ENCODE measurements at places on chromosomes 5 and 9.

GRCh38 chr5:118796081-118796480 lies 192.3 kb downstream of the DTWD2 start:
- DNase-seq: no peak

GRCh38 chr5:124461941-124462340 lies 284.5 kb downstream of the ZNF608 start:
- no peak for DNase-seq

GRCh38 chr5:55176176-55176818 lies 3.3 kb upstream of the CDC20B start:
- DNase-seq: no peak

GRCh38 chr5:88782571-88782970 lies 100.4 kb downstream of the MEF2C start:
- no peak for DNase-seq

DNA sequence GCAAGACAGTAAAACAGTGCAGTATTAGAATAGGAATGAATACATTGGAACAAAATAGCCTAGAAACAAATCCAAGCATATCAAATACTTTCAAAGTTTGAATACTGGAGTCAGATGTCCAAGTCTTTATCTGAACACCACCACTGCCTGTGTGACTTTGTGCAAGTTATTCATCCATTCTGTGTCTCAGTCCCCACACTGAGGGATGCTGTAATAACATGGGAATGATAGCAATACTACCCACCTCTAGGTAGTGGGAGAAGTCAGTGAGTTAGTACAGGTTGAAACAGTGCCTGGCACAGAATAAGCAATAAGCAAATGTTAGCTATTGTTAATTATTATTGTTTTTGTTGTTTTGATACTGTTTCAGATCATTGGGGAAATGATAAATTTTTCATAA lies 130.9 kb downstream of the SUSD1 start:
- no peak for DNase-seq

DNA sequence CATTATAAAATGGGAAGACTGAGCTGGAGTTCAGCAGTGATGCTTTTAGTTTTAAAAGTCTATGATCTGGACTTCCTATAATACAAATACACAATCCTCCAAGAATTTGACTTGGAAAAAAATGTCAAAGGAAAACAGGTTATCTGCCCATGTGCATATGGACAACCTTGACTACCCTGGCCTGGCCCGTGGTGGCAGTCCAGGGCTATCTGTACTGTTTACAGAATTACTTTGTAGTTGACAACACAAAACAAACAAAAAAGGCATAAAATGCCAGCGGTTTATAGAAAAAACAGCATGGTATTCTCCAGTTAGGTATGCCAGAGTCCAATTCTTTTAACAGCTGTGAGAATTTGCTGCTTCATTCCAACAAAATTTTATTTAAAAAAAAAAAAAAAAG lies 17.3 kb downstream of the MOCS2 start:
- no peak for DNase-seq

GRCh38 chr5:172757394-172758010 lies 13.5 kb downstream of the DUSP1 start:
- no peak for DNase-seq

- peak; percentile 36 for DNase-seq
Observed at GRCh38 chr5:80399526-80400239, 8.2 kb upstream of the ZFYVE16 start.

DNA sequence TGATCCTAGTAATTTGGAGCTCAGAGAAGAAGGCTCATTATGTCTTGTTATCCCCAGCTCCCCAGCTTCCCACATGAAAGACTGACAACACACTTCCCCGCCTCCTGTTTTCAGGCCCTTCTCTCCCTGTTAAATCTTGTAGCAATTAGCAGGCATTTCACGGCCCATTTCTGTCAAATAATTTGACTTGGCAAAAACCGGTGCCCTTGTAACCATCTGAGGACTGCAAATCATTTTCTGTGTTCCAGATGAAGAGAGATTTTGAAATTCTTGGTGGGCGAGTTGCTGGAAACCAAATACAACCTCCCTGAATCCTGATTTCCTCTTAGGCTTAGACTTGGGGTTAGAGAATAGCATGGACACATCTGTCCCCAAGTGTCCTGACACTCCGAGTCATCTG lies 109.7 kb downstream of the MSX2 start:
- no peak for DNase-seq

- DNase-seq: no peak
Observed at GRCh38 chr5:151592855-151593408, 1.8 kb upstream of the FAT2 start.

DNA sequence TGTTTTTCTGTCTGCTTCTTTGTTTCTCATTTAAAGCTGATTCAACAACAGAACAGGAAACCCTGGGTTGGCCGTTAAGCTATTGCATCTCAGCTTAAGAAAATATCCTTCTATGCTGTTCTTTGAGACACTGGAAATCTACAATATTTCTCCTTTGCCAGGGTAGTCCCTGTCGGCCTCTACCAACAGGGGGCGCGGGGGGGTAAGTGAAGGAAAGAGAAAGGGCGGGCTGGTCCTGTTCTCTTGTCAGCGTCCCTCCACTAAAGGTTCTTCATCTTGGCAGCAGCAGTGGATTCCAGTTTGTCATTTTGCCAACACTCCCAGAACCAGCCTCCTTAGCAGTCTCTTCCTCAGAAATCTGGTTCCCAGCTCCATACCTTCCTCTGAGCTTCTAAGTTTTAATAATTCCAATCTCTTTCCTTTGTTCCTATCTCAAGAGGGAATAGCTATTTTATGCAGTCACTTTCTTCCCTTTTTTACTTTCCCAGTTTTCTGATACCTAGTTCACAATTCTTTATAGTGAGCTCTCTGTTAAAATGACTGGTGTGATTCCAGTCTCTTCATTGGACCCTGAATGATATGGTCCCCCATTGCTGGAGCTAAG lies 222.3 kb downstream of the GLIS3 start:
- DNase-seq: peak; percentile 76

- DNase-seq: no peak
Observed at GRCh38 chr9:93761822-93762221, 185.4 kb downstream of the PHF2 start.

DNA sequence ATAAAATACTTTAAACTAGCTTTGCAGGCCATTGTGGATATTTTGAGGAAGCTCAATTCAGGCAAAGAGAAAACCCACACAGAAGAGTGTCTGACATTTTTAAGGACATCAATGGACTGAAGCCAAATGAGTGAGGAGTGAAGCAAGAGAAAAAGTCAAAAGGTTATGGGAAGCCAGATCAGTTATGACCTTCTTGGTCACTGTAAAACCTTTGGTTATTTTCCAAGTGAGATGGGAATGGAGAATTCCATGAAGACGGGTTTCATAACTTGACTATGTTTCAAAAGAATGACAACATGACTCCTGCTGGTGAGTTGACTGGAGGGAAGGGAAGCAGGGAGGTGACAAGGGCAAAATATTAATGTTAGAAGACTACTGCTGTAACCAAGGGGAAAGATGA lies 585.2 kb downstream of the EFNA5 start:
- DNase-seq: no peak

DNA sequence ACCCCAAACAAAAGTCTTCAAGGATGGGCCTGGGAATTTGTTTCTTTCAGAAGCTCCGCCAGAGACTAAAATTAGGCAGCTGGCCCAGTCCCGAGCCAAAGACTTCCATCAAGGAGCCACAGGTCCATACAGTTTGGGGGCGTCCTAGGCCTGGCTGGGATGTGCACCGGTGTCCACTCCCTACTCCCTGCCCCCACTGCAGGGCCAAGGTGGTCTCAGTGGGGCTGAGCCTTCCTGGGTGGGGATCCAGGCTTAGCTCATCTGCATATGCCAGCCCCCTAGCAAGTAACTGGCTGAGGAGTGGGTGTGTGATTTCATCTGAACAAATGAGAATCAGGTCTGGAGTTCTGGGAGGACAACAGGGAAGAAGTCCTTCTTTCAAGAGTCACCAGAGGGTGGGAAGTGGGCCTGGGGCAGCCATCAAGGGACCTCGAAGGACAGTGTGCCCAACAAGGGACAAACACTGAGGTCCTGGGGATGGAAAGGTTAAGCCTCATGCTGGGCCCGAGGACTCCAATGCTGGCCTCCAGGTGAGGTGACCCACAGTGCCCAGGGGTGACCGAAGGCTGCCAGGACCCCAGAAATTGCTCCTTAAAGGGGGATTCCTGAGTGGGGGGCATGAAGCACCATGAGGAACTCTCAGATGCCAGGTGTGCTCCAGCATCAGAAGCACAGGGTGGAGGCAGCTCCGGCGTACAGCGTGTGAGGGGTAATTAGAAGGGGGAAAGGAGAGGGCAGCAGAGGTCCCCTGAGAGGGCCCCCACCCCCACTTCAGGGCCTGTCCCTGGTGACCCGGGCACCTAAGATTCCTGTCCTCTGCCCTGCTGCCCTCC lies 91.3 kb downstream of the ZNF354C start:
- no peak for DNase-seq

GRCh38 chr9:17894501-17895160 lies 315.8 kb downstream of the SH3GL2 start:
- no peak for DNase-seq

- DNase-seq: peak; percentile 68
Observed at GRCh38 chr5:89556215-89556913, 673.4 kb upstream of the MEF2C start.

DNA sequence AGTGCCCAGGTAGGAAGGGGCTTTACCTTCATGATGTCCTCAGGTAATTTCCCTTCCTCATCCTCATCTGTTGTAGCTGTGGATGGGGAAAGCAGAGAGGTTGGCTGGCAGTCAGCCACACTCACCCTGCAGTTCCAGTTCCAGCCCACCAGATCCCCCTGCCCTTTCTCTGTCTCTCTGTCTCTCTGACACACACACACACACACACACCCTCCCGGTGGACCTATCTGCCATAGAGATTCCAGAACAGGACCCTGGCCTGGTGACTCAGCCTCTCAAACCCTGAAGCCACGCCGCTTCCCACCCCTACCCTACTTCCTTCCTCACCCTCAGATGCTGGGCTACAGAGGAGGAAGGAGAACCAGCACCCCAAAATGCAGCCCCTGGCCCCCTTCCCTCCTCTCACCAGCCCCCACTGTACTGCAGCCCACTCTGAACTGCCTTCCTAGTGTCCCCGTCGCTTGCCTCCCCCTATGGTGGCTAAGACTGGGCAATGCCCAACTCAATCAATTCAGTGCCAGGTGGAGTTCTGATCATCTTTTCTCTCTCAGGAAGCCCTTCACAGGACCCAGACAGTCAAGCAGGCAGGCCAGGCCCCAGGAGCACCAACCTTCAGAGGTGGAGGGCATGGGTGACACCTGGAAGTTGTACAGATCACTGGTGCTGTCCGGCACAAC lies 4.8 kb downstream of the IRF1 start:
- DNase-seq: no peak

- DNase-seq: no peak
Observed at GRCh38 chr5:178832618-178833201, 27.0 kb upstream of the ZNF354B start.

GRCh38 chr9:131943351-131943841 lies 136.3 kb downstream of the MED27 start:
- no peak for DNase-seq

DNA sequence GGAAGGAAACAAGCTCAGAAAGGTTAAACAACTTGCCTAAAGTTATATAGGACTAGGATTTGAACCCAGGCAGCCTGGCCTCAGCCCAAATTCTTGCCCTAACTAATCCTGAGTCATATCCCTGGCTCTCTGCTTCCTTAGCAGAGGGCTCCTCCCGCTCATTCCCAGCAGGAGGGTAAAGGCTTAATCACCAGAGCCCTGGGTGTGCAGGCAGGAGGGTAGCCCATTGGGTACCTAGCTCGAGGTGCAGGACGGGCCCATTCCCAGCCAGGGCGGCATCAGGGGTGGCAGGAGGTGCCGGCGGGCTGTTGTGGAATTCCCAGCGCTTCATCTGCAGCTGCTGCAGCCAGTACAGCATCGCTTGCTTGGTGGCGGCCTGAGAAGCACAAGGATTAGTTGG lies 3.9 kb downstream of the TBC1D2 start:
- peak; percentile 64 for DNase-seq

- DNase-seq: no peak
Observed at GRCh38 chr5:116695681-116696080, 121.1 kb upstream of the SEMA6A start.

GRCh38 chr5:118902656-118903438 lies 85.5 kb downstream of the DTWD2 start:
- peak; percentile 43 for DNase-seq

- no peak for DNase-seq
Observed at GRCh38 chr9:125992557-125992956, 245.4 kb downstream of the PBX3 start.

DNA sequence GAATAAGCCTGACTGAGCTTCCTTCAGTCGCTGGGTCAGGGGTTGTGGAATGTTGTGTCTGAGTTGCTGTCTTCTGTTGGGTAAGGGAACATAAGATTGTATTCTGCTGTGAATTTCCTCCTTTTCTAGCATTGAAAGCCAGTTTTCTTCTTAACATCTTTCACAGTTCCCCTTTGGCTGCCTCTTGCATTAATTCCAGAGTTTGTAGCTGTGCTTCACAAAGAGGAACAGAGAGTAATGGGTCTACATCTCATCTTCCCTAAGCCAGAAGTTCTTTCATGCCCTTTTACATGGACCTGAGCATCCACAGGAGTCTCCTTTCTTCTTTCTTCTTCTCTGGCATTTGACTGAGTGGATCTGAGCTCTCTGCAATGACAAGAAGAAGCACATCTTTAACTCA lies 686.8 kb downstream of the KCTD16 start:
- no peak for DNase-seq

GRCh38 chr9:135805422-135806022 lies 101.8 kb downstream of the CAMSAP1 start:
- DNase-seq: no peak

- DNase-seq: peak; percentile 51
Observed at GRCh38 chr5:128778474-128778873, 186.8 kb upstream of the SLC27A6 start.

DNA sequence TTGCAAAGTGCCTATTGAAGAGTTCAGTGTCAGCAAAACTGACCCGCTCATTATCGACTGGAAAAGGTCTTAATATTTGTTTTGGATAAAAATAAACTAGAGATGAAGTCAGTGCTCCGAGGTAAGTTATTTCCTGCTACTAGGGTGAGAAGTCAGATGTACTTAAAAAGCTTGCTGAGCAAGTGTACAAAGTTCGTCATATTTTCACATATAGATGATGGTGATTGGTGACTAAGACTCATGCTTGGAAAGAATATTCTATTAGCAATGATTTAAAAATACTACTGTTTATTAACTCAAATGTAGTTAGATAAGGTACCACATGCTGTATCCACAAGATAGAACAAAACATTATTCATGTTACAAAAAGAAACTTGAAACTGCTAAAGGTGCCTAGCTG lies 643.7 kb downstream of the GABRG2 start:
- no peak for DNase-seq

GRCh38 chr9:133524146-133524545 lies 613 bp downstream of the MYMK start:
- DNase-seq: no peak

DNA sequence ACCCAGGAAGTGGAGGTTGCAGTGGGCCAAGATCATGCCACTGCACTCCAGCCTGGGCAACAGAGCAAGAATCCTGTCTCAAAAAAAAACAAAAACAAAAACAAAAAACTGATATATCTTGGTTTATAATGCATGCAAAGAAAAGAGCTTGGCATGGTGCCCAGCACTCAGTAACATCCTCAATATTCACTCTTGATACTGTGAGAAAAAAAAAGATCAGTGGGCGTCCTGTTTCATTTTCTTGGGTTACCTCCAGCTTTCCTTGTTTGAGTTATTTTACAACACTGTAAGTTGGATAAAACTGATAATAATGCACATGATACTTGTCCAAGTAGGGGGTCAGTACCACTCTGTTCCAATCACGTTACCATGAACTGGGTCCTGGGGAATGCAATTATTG lies 7.8 kb downstream of the PHYHD1 start:
- no peak for DNase-seq

All from fibroblast of lung (primary cell).